ENCODE measurements at places on chromosomes 5 and 9.

DNA sequence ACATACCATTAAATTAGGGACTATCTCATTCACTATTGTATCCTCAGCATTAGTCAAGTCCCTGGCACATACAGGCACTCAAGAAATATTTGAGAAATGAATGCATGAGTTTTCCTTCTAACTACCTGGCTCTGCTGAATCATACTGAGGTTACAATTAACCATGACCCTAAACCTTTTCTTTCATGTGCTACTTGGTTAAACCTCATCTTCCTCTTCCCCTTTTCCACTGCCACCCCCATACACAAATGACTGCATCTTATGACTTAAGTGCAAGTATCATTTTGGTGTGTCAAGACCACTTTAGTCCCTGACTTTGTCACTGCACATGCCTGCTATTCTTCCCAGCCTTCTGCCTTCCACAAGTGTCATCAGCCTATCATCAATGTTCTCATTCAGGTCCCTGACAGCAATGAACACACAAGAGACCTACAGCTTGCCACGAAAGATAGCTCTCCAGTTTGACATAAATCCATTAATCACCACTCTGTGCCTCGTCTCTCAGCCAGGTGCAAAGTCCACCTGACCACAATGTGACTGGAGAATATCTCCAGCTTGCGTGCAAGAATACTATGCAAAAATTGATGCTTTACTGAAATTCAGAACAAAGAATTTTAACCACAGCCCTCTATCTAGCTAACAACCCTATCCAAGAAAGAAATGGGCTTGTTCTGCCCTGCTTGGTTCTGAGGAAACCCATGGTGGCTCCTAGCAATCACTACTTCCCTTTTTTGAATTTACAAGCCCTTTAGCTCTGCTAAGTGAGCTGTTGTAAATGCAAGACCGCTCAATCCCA, 74.5 kb downstream of the MAPKAP1 start:
- no peak for DNase-seq

DNA sequence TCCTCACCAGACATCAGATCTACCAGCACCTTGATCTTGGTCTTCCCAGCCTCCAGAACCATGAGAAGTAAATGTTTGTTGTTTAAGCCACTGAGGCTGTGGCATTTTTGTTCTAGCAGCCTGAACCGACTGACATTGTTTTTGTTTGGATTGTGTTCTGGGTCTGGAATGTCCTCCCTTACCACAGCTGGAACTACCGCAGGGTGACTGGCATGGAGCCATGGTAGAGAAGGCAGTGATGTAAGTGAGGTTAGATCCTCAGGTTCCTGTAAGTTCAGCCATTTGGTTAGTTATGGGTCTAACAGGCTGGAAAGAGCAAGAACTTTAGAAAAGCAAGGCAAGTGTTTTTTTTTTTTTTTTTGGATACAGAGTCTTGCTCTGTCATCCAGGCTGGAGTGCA, 209.3 kb downstream of the DAB2IP start:
- no peak for DNase-seq

- DNase-seq: no peak
Measured at GRCh38 chr5:6732634-6733410, 19.6 kb downstream of the TENT4A start.

GRCh38 chr5:1415059-1415425, 30.2 kb downstream of the SLC6A3 start:
- DNase-seq: no peak

DNA sequence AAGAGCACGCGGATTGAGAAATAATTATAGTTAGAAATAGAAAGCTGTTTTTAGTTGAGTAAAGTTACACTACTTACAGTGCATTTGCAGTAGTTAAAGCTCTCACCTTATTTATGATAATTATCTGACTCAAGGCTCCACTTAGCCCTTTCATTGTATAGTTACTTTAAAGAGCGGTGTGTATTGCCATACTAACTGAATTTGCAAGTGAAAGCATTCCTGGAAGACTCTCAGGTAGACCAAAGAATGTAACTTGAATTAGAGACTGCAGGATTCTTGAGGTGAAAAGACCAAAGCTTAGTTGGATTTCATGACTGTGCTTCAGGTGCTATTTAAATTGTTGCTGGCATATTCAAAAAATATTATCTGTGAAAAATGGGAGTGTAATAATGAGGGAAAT, 4.2 kb upstream of the RASA1 start:
- no peak for DNase-seq

DNA sequence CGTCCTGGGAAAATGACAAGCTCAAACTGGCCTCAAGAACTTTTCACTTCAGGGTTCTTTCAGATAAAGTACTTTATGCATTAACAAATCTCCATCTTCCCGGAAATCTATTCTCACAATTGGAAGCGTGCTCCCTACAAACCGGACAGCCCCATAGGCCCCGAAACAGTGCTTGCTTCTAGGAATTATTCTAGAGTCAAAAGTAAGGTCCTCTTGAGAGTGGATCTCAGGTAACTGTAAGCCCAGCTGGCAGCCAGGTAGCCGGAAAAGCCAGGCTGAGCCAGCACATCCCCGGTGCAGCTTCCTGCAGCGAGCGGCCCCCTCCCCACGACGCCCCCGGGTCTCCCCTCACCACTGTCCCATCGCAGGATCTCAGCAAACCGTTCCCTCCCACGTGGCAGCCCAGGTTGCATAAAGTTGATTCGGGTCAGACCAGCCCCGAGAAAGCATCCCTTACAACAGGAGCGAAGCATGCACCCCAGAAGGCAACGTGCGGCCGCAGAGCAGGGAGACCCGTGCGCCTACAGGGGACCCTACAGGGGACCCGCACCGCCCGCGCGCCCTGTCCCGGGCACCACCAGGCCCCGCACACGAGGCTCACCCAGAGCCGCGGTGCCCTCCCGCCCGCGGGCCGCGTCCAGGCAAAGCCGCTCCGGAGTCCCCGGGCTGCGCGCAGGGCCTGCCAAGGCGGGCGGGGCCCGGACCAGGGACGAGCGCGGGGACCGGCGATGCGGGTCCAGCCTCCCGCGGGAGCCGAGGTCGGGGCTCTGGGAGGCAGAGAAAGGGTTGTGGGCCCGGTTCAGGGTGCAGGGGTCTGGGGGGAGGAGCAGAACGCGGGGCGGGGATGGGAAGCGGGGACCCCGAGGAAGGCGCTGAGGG, 920 bp downstream of the LPCAT1 start:
- DNase-seq: peak; percentile 25

- DNase-seq: no peak
Measured at GRCh38 chr9:113381909-113382411, 5.2 kb upstream of the HDHD3 start.

DNA sequence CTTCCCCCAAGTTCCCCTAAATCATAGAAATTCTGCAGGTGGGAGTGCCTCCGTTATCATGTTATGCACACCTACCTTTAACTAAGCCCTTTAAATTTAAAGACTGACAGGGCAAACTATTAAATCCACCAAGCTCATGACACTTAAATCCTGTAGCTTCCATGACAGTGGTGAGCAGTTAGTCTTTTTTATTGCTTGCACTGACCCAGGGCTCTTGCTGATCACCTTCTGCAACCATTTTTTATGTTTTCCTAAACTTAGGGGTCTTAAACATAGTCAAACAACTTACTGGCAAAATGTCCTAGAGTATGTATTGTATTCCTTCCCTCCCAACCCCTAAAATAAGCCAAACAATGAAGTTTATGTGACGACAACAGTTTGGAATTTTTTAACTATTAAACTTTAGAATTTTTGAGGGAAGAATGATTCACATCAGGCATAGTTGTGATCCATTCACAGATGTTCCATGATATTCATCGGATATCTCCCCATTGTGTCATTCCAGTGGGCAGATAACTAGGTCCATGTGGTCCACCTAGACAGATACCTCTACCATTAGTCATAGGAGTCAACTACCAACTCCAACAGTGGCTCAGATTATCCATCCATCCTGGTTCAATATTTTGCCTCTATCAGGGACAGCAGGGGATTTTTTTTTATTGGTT, 283.1 kb downstream of the ADAMTS6 start:
- DNase-seq: no peak

GRCh38 chr5:118439831-118440230, 548.5 kb downstream of the DTWD2 start:
- no peak for DNase-seq

- DNase-seq: no peak
Measured at GRCh38 chr5:118598311-118598710, 390.0 kb downstream of the DTWD2 start.

GRCh38 chr5:31730139-31730538, 91.2 kb downstream of the PDZD2 start:
- no peak for DNase-seq

DNA sequence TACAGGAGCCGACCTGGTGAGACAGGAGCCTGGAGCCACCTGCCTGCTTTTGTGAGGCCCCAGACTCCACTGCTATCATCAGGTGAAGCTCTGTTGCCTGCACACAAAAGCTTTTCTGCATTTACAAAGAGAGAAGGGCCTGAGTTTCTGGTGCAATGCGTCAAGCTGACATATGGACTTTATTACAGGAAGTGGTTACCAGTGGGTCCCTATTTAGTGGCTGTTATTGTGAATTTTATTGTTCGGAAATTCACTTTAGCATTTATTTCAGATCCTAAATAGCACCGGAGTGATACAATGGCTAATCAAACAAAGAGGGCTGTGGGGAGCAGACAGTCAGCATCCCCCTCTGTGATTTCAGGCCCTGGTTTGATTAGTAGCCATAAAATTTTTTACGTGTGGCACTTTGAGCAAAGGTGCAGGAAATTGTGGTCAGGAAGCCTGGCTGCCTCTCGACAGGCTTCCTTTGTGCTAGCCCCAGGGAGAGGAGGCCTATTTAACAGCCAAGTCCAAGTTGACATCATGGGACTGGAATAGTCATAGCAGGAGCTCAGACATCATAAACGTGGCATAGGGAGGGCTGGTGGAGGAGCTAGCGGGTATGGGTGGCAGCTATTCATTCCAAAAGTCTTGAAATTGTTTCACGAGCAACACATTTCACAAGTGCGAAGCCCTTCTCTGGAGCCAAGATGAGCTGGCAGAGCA, 8.4 kb downstream of the TGFBI start:
- no peak for DNase-seq

DNA sequence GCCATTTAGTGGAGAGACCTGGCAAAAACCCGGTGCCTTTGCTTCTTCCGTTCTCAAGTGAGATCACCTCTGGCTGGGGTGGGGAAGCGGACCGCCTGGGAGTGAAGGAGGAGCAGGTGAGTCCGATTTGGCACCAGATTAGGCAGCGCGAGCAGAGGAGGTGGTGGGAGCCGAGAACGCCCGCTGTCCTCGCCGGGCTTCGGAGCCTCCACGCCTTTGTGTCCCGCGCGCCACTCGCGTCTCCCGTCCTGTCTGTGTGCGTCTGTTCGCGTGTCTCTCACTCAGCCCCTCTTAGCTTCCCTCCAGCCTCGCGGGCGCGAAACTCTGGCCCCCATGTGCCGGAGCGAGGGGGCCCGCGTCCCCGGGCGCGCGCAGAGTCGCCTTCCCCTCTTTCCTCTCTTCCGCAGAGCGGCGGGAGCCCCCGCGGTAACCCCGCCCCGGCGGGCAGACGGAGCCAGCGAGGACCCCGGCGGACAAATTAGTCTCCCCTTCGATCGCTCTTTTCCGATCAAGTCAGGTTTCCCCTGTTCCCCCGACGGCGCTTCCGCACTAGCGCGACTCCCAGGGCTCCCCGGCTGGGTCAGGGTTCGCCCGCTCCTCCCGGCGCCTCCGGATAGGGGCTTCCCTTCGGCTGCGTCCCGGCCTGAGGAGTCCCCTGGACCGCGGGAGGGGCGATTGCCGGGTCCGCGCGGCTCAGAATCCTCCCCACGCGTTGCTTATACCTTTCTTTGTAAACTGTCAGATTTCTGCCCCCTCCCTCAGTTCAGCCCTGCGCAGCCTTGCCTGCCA, 7.1 kb downstream of the POU4F3 start:
- peak; percentile 29 for DNase-seq

DNA sequence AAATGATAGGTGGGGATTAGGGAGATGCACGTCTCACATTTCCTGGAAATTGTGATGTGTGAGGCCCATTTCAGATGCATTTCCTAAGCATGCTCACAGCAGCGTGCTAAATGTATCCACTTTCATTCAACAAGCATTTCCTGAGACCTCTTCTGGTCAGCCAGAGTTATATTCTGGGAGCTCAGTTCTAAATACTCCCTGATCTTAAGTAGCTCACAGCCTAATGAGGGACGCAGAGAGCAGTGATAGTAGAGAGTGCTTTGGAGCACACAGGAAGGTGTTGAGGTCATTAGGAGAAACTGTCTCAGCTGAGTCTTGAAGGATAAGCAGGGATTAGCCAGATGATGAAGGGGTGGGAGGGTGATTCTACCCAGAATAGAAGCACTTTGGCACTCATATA, 46.2 kb upstream of the FSD1L start:
- peak; percentile 92 for DNase-seq

DNA sequence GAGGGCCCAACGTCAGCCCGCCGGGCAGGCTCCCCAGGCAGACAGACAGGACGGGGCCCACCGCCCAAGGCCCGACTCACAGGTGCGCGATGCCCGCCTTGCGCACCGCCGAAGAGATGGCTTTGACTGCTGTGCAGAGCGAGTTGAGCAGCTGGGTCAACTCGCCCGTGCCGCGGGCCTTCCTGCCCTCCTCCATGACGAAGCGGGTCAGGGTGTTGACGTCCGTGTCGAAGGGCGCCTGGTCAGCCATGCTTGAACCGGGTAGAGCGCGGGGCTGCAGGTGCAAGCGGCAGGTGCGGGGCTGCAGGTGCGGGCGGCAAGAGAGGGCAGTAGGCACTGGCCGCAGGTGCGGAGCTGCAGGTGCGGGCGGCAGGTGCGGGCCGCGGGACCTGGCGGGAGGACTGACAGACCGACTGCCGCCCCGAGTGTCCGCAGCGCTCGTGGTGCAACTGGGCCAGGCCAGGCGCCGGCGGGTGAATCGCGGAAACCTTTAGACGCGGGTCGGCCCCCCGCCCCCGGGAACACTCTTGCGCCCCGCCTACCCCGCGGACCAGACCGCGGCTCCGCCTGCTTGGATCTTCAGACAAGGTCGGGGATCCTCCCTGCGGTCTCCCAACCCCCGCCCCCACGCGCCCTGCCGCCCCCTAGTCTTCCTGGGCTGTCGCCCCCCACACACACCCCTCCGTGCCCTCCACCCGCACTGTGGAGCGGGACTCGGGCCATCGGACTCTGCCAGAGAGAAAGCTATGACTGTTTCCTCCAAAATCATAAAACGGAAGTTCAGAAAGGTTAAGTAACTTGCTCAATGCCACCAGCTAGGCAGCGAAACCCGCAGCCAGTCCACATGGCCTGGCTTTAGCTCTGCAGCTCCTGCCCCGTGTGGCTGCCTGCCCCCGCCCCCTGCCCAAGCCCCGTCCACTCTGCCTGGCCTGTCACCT, at the start of gene FBP1:
FBP1 (minus strand) TSS at position 458 of the 938 bp plus-strand sequence; CDS start at position 250, 208 bp downstream.
- no peak for DNase-seq

DNA sequence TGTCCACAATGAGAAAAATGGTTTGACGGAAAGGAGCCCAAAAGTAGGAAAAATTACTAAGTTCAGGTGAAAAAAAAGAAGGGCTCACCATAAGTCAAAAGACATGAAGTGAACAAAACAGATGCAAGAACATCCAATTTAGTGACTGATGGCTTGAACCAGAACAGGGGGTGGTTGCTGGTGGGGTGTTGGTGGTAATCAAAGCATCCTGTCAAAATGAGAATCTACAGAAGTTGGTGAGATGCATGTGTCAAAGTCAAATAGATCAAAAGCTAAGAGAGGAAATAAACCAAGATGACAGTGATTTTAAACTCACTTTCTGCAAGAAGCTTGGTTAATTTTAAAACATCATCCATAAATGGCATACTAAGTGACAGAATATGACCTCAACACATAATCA, 117.4 kb downstream of the MLLT3 start:
- no peak for DNase-seq

Measured in WERI-Rb-1 (cell line).